ENCODE measurements at places on chromosomes 2 and 18.
A peak's percentile ranks its signal among the peaks of the same experiment; 100 is the strongest.

- DNase-seq = no peak
Measured at GRCh38 chr18:56175330-56176001, 462.9 kb downstream of the TXNL1 start.

DNA sequence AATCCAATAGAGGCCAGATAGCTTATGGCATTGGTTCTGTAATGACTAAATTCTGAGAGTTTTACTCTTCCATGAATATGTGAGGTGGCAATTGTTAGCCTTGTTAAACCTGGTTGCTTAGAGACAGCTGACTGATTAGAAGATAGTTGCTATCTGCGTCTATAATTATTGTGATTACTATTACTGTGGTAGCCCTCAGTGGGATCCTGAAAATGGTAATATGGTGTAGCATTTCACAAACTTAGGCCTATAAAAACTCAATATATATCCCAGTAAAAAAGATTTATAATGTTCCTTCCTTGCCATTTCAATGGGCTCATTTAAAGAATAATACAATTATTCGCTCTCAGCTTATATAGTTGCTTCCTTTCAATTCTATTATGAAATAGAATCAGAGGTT is 405.8 kb upstream of the CDH2 start:
- no peak for DNase-seq

- no peak for DNase-seq
Measured at GRCh38 chr2:939936-940601, 10.6 kb upstream of the SNTG2 start.

- no peak for DNase-seq
Measured at GRCh38 chr18:66662632-66663031, 58.7 kb upstream of the CDH19 start.

- no peak for DNase-seq
Measured at GRCh38 chr2:171515672-171516298, 6.5 kb upstream of the CYBRD1 start.

- DNase-seq = no peak
Measured at GRCh38 chr18:48011926-48012465, 81.5 kb upstream of the SMAD2 start.

DNA sequence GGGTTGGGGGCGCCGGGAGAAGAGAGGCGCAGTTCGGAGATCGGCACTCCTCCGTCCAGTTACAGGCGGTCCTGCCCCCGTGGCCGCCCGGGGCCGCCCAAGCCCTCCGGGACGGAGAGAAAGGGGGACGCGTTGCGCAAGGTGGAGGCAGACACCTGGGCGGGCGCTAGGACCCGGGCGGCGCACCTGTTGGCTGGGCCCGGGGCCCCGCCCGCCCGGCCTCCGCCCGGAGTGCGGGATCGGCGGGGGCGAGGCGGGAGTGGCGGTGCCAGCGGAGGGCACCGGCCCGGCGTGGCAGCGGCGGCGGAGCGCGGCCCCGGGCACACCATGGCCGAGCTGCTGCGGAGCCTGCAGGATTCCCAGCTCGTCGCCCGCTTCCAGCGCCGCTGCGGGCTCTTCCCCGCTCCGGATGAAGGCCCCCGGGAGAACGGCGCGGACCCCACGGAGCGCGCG is at the start of gene SGPP2:
SGPP2 (plus strand) TSS at position 268 of the 453 bp plus-strand sequence; CDS start at position 328, 60 bp downstream.
- peak; percentile 52 for DNase-seq

GRCh38 chr2:77156599-77156998 is 365.6 kb downstream of the LRRTM4 start:
- DNase-seq = no peak

DNA sequence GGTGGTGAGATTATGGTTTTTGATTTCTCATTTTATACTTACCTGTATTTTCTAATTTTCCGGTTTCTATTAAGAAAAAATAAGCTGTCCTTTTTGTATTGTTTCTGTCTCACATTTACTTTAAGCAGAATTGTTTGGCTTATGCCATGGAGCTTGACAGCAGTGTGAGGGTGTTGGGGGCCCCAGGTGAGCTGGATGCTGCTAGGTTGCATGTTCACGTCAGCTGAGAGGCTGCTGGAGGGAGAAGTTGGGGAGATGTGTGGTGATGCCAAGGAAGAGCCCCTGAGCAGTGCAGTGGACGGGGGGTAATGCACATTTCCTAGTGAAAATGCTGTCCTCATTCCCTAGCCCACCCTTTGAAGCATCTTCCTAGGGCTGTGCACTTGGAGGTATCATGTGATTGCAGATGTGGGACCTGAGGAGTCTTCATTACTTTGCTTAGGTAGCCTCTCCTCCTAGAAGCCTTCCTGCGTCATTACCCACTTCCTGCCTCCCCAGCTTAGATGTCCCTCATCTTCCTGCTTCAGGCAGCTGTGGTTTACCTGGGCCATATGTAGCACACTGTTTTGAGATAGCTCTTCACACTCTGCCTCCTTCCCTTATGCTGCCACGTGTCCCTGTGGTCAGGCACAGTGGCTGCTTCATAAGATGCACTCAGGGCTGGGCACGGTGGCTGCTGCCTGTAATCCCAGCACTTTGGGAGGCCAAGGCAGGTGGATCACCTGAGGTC is 16.2 kb downstream of the ATG16L1 start:
- DNase-seq = no peak

GRCh38 chr2:207182911-207183310 is 17.2 kb upstream of the KLF7 start:
- no peak for DNase-seq

DNA sequence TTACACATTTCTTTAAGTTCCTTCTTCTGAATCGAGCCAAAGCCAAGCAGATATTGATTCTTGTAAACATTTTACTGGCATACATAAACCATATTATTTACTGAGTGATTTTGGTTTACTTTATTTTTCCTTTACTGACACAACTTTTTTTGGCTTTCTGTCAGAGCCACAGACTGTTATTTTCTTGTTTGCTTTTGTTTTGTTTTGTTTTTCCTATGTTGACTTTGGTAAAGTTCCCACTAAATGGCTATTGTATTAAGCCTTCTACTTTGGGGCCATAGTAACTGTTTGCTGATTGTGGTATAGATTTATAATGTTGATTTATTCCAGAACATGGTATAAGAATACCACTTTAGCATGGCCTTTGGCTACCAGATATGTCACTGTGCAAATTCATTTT is 419.4 kb downstream of the DCDC2C start:
- no peak for DNase-seq

DNA sequence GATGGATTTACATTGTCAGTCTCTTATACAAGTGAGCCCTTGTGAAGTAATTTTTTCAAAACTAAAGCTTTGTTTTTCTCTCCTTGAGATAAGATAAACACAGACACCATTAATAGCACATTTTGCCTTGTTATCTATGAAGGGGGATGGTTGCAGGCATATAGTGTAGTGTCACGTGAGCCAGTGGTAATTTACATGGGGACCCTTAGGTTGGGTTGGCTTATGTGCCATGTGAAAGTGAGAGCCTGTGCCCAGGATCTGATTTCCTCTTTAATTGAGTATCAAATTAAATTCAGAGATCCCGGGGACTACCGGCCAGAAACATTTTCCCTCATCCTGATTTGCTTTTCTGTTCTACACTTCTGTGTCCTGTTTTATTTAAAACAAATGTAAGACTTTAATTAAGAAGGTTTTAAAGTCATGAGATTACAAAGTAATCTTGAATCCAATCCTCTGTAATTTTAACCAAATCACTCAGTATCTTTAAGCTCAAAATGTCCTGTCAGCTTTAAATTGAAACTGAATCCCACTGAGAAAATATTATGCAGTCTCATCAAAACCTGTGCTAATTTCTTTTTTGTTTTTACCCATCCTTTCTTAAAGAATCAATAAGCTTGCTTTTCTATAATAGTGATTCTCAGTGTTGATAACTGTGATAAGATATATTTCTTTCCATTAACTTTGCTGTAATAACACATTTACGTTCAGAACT is 63.8 kb downstream of the PTPRM start:
- no peak for DNase-seq

- DNase-seq = no peak
Measured at GRCh38 chr2:226796840-226797288, 2.8 kb downstream of the IRS1 start.

DNA sequence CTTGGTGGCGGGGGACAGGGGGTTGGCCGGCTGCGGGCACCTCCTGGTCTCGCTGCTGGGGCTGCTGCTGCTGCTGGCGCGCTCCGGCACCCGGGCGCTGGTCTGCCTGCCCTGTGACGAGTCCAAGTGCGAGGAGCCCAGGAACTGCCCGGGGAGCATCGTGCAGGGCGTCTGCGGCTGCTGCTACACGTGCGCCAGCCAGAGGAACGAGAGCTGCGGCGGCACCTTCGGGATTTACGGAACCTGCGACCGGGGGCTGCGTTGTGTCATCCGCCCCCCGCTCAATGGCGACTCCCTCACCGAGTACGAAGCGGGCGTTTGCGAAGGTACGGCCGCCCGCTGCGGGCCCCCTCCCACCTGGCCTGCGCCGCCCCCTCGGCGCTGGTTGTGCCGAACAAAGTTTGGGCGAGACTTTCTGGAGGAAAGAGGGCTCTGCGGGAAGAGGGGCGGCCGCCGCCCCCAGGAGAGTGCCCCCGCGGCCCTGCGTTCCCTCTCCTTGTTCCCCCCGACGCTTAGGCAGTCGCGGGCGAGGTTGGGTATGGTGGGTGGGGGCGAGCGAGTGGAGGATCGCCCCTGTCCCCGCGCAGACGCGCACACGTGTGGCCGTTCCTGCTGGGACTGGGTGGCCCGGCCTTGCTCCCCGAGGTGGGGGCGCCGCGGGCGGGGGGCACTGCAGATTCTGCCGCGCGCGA is 866 bp downstream of the CRIM1 start:
- DNase-seq = peak; percentile 29

- peak; percentile 36 for DNase-seq
Measured at GRCh38 chr2:164917296-164917903, 37.9 kb downstream of the SLC38A11 start.

- DNase-seq = no peak
Measured at GRCh38 chr2:55995902-55996301, 72.3 kb upstream of the EFEMP1 start.
